ENCODE measurements at places on chromosomes 6 and 20. TPM values are rescaled to one million over a fixed set of nuclear protein-coding genes. Genes with fewer than 3 reads are reported as not detected.

DNA sequence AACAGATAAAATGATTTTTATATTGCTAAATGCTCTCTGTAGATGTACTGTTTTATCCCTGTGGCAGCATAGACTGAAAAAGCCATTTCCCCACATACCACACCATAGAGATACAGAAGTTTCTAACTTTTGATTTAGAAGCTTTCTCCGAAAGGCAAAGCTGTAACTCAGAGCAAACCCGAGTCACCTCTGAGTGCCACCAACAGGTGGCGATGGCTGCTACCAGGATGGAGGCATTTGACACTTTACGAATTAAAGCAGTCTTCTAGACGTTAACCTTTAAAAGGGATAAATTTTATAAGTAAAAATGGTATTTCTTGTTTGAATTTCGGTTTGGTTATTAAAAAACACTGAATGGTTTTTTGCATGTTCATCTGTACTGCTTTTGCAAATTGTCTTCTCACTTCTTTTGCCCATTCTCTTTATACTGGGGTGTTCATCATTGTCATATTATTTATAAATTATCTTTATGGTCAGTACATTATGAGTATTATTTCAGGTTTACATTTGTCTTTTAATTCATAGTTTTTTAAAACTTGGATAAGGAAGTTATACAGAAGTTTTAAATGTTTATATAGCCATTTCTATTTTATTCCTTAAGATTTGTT lies 201.0 kb upstream of the CEP162 start:
- peak; percentile 60 for DNase-seq

Gene NKAPL
- total RNA-seq = not detected

- DNase-seq = peak; percentile 76
These were observed 6.7 kb downstream of the TEAD3 start for GRCh38 chr6:35489995-35490791.

Gene INSM1
- not detected for total RNA-seq

- DNase-seq = no peak
These were observed 29.0 kb downstream of the PDYN start for GRCh38 chr20:1964659-1965405.

GRCh38 chr6:124661097-124661661 lies 301.1 kb upstream of the RNF217 start:
- no peak for DNase-seq

GRCh38 chr20:3663031-3663701 lies at the start of gene GFRA4:
Gene GFRA4 (minus strand): TSS chr20:3663399. CDS start chr20:3663399, 0 bp downstream.
- DNase-seq = no peak

GRCh38 chr6:65546894-65547293 lies 160.1 kb downstream of the EYS start:
- no peak for DNase-seq
